NCI-H774 (cell line): ENCODE measurements at places on chromosomes 1 and 21.

DNA sequence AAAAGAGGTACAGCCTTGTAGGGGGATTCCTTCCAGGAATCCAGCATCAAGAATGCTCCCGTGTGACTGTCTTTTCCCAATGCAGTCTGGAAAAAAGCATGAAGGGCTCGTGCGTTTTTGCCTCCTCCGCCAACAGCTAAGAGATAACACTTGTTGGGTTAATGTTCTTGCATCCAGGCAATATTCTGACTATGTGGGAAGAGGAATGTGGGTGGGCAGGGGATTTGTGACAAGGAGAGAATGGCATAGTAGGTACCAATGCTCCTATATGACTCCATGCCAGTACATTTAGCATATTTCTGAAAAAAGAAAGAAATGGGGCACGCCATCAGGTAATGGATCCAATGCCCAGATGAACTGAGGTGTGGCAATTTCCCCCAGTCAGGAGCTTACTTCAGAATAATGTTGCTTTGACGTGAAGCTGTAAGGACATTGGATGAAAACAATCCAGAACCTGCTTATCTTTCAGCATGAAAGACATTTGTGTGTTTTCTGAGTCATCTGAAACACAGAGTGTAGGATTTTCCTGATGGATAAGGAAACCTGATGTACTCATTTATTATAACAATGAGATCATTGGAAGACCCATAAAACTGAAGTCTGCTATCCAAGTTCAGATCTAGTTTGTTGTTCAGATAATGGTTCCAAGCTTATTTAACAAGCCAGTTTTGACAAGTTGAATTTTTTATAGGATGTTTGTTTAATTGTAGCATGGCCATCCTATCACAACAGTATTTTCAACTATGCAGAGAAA, 105.5 kb downstream of the LYPLAL1 start:
- no peak for DNase-seq

DNA sequence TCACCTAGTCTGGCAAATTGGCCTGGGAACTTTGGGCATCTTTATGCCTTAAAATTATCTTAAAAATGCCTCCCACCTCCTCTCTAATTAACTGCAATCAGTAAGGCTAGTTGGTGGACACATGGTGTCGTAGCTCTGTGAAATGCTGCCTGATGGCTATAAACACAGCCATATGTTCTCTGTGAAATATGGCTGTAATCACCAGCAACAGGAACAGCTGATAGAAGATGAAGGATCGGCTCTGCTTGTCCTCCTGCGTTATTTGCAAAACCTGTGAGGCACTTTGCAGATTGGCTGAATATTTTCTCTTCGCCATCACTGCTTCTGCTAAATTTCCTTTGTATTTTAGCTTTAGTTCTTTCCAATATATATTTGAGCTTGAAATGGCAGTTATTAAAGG, 419.6 kb downstream of the RWDD3 start:
- DNase-seq: no peak

- DNase-seq: no peak
Observed at GRCh38 chr1:243420016-243420945, 164.4 kb downstream of the SDCCAG8 start.

DNA sequence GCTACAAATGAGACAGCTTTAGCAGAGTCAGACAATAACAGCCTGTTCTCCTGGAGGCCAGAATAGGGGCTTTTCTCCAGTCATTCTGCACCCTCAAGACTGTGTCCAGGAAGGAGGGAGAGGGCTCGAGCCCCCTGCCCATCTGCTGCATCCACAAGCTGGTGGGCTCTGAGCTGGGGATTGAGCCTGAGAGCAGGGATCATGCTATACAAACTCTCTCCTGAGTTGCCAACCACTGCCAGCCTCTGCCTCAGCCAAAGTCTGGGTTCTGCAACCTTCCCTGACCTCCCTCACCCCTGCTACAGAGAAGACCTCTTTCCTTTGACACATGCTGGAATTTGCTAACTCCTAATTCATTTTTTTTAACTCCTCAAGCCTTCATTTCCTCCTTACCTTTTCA, 14.8 kb upstream of the PPM1J start:
- DNase-seq: no peak

DNA sequence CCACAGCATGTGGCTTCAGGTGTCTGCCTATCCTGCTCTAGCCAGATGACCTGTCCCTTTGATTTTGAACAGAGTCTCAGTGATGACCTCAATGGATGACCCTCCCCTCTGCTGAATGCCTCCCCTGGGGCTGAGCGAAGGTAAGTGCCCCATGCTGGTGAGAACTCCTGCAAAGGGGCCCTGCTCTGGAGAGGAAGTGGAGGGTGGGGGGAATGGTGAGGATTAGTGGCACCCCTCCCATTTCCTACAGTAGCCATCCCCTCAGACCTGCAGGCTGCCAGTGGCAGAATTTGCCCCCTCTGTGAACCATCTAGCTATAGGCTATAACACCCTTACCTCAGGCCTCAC, 3.7 kb upstream of the PMVK start:
- no peak for DNase-seq

DNA sequence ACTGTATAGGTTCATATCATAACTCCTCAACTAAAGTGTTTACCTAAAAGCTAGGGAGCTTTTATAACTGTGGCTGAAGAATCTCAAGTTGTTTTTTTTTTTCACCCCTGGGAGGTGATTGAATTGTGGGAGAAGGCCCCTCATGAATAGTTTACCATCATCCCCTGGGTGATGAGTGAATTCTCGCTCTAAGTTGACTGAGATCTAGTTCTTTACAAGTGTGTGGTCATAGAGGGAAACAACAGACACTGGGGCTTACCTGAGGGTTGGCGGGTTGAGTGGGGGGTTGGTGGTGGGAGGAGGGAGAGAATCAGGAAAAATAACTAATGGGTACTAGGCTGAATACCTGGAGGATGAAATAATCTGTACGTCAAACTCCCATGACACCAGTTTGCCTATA, 7.9 kb upstream of the ZSCAN20 start:
- no peak for DNase-seq
